Fibroblast of skin of left quadriceps (primary cell): ENCODE measurements at places on chromosomes 7 and 10.

- no peak for DNase-seq
These were observed 405.5 kb downstream of the GRID1 start for GRCh38 chr10:85961073-85961472.

DNA sequence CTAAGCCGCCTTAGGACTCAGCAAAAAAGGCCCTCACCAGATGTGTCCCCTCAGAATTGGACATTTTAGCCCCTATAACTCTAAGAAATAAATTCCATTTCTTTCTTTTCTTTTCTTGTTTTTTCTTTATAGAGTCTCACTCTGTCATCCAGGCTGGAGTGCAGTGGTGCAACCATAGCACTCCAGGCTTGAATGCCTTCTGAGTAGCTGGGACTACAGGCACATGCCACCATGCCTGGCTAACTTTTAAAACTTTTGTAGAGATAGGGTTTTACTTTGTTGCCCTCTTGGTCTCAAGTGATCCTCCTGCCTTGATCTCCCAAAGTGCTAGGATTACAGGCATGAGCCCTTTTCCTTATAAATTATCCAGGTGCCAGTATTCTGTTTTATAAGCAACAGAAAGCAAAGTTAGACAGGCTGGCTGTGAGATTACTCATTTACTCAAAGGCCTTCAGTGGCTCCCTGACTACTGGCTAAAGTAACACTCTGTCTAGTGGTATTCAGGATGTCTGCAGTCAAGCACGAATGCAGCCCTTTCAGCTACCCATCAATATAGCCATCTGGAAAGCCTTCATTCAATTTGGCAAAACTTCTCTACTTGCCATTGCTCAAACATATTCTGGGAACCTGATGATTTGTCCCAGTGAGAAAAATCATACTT lies 128.6 kb downstream of the ICA1 start:
- DNase-seq, result no peak

DNA sequence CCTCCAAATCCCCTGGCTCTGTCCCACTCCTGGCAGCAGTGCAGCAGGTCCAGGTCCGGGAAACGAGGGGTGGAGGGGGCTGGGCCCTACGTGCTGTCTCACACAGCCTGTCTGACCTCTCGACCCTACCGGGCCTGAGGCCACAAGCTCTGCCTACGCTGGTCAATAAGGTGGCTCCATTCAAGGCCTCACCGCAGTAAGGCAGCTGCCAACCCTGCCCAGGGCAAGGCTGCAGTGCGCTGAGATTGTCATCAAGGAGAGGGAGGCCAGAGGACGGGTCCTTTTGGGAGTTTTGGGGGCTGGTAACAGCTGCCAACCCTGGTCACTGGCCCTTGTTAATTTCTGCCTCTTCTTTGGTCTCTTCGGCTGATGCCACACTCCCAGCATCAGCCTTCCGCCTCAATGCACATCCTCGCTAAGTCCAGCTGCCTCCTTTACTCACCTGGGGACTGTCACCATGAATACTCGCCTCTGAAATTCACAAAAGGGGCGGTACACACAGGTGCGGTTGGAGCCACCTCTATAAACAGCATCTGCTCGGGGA lies 3.5 kb downstream of the EPO start:
- no peak for DNase-seq

DNA sequence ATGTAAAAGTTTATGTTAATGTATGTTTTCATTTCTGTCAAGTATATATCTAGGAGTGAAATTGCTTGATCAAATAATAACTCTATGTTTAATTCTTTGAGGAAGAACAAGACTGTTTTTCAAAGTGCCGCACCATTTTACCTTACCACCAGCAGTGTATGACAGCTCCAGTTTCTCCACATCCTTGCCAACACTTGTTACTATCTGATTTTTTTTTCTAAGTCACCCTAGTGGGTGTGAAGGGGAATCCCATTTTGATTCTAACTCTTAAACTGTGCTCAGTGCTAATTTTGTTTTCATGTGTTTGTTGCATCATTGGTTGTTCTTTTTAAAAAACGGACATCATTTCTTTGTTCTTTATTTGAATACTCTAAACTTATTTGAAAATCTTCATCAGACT lies 120.2 kb upstream of the CDK6 start:
- DNase-seq, result no peak

DNA sequence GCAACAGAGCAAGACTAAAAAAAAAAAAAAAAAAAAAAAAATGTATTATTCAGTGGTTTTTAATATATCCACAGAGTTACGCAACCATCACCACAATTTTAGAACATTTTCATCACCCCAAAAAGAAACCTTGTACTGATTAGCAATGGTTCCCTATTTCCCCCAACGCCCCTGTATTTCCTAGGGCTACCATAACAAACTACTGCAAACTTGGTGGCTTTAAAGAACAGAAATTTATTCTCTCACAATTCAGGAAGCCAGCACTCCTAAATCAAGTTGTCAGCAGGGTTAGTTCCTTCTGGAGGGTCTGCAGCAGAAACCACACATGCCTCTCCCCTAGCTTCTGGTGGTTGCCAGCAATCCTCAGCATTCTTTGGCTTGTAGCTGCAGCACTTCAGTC lies 5.9 kb upstream of the NUP42 start:
- no peak for DNase-seq

- no peak for DNase-seq
These were observed 2.0 kb downstream of the FBH1 start for GRCh38 chr10:5892007-5892406.

DNA sequence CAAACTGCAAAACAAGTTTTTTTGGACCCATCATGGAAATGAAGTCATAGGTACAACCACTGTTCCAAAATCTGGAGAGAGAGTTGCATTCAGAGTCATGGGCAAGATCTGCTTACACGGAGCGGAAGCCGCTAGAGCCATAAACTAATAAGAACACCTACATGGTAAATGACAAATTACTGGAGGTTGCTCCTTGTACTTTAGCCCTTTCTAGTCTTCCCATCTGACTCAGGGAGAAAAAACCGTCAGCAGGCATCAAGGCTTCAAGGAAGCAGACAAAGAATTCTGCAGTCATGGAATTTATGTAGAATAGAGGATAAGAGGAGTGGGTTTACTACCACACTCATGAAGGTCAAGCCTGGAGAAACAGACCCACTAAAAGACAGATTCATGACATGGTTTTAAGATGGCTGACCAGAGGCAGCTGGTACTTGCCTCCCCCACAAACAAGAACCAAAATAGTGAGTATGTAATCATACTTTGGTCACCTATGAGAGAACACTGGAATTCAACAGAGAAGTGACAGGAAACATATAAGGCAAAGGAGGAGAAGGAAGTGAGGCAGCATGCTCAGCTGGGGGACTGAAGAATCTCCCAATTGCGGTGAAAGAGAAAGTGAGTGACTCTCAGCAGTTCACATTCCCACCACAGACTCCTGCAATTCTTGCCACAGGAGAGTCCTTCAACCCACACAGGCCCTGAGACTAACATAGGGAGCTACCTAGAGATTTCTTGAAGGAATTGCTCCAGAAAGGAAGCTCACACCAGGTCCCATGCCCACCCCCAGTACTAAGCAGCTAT lies 42.4 kb upstream of the ASAH2 start:
- DNase-seq, result no peak

GRCh38 chr10:6654571-6654970 lies 74.5 kb upstream of the PRKCQ start:
- no peak for DNase-seq

- DNase-seq, result no peak
These were observed 230.7 kb downstream of the RPS24 start for GRCh38 chr10:78264361-78264760.

GRCh38 chr10:57964351-57964750 lies 303.3 kb downstream of the IPMK start:
- DNase-seq, result no peak

GRCh38 chr10:69025370-69025896 lies 36.8 kb downstream of the KIFBP start:
- no peak for DNase-seq

GRCh38 chr10:54441275-54441674 lies 359.8 kb downstream of the PCDH15 start:
- DNase-seq, result no peak

DNA sequence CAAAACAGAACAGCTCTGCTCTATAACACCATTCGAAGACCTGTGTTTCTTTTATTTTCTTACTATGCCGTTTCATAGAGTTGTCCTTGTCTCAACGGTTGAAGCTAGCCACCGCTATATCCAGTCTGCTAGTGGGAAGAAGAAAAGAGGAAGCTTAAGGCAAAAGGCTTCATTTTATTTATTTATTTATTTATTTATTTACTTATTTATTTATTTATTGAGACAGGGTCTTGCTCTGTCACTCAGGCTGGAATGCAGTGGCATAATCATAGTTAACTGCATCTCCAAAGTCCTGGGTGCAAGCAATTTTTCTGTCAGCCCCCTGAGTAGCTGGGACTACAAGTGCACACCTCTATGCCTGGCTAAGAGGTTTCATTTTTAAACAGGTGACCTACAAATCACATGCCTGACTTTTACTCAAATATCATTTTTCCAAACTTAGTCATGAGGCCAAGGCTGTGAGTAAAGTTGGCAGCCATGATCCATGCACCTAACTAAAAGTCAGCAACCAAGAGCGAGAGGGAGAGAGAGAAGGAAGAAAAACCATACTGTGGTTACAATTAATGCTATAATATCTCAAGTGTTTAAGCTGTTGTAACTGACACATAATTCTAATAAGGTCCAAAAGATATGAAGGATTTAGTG lies 1305.3 kb upstream of the LRRTM3 start:
- DNase-seq, result no peak

- no peak for DNase-seq
These were observed 38.9 kb downstream of the JAKMIP3 start for GRCh38 chr10:132104471-132105301.

GRCh38 chr7:77684030-77684429 lies 12.2 kb upstream of the RSBN1L start:
- no peak for DNase-seq

- DNase-seq, result no peak
These were observed 15.1 kb upstream of the ZNF273 start for GRCh38 chr7:64887756-64888508.

DNA sequence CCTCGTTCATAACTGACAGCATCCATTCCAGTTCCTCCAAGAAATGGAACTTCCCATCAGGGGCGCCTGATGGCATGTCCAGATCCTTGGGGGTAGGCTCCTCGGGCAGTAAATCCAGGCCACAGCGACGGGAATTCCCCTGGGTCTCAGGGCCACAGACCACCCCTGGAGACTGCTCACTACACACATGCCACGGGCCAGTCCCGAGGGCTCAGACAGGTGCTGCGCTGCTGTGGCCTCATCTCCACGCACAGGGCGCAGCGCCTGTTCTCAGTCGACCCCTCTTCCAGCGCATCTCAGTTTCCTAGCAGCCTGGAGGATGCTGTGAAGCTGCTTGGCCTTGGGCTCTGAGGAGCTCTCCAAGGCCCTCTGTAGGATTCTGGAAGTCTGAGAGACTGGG lies 473.5 kb upstream of the FOXK1 start:
- no peak for DNase-seq

- DNase-seq, result peak; percentile 6
These were observed 55.8 kb upstream of the MRLN start for GRCh38 chr10:59808896-59809643.

DNA sequence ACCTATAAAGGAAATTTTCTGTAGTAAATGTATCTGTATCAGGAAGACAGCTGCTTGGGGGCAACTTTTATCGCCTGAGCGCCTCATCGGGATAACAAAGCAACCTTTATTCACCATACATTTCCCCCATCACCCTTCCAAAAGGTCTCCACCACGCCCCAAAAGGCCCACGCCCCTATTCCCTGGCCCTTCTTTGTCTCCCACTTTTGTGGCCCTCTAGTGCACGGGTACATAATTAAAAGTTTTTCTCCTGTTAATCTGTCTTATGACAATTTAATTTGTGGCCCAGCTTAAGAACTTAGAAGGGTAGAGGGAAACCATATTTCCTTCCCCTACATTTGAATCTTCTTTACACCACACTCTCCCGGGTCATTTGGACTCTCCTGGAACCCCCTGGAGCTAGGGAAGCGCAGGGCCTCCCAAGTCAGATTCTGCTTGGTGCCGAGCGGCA lies 625 bp downstream of the RP9 start:
- DNase-seq, result no peak

DNA sequence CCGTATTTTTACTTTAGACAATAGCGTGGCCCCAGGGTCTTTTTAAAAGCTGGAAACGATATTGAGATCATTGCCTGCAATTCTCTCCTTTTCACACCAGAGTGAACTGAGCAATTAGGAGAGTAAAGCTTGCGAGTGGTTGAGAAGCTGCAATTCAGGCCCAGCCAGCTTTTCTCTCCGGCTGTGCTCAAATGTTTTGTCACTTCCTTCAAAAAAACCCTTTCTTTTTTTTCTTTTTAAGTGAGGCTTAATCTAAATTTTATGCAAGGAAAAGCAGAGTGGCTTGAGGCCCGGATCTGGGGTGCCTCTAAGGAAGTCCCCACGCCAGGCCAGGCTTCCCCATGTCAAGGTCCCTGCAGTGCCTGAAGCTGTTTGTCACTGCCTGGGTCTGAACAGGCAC lies 433.9 kb downstream of the GLRX3 start:
- DNase-seq, result no peak

- no peak for DNase-seq
These were observed 36.5 kb upstream of the EEPD1 start for GRCh38 chr7:36116347-36117202.

GRCh38 chr7:107946881-107947280 lies 55.9 kb downstream of the DLD start:
- no peak for DNase-seq

GRCh38 chr7:929311-929711 lies 25.2 kb downstream of the ADAP1 start:
- no peak for DNase-seq

DNA sequence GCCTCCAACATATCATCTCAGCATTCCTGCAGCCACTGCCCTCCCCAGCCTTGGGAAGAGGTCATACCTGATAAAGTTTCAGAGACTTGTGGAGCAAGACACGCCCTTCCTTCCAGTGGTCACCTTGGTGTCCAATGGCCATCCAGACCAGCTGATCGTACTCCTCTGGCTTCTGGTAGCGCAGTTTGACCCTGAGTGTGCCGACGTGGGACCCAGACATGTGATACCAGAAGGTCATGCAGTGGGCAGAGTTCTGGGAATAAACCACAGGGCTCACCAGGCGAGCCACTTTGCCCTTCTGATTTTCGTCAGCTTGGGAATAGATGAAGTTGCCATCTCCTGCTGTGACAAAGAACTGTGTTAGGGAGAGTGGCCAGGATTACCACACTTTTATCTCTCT lies 148.3 kb downstream of the NRP1 start:
- no peak for DNase-seq

DNA sequence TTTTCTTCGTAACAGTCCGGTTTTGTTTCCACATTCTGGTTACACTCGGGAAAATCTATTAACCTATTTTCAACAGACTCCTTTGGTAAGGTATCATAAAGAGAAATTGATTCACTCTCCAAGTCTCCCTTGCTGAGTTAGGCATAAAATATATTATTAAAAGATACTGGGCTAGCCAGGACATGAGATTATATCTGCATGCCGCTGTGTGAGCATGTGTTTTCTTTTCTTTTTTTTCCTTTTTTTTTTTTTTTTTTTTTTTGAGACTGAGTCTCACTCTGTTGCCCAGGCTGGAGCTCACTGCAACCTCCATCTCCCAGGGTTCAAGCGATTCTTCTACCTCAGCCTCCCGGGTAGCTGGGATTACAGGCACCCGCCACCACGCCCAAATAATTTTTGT lies 23.0 kb upstream of the SFMBT2 start:
- DNase-seq, result no peak

- no peak for DNase-seq
These were observed 143.5 kb upstream of the CDC14C start for GRCh38 chr7:48780862-48781261.

GRCh38 chr7:100515072-100515532 lies 23.9 kb upstream of the AGFG2 start:
- DNase-seq, result peak; percentile 89

- no peak for DNase-seq
These were observed 21.6 kb downstream of the GARS1 start for GRCh38 chr7:30616318-30616717.
